ENCODE measurements at places on chromosomes 1 and 21.

GRCh38 chr1:193183019-193183627, 3.3 kb downstream of the B3GALT2 start:
- peak; percentile 33 for DNase-seq

- no peak for DNase-seq
These were observed 469.6 kb upstream of the NFIA start for GRCh38 chr1:60612790-60613189.

DNA sequence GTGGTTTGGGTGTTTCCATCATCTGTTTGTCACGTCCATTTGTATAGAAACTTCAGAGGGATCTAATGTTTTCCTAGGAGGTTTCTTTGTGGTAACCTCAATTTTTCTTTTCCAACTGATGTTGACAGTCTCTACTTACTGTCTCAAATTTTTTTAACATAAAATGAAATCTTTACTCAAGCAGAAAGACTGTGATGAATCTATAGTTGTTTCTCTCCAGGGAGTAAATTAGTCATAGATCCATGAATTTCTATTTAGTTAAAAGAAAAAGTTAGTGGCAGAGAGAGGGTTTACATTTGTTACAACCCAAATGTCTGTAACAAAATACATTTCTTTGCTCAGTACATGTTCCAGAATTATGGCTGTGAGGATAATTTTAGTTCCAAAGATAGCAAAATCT, 161.6 kb downstream of the DISP1 start:
- no peak for DNase-seq

- DNase-seq, result peak; percentile 41
These were observed 89.8 kb downstream of the DHRS3 start for GRCh38 chr1:12528021-12528852.

- no peak for DNase-seq
These were observed 145.6 kb downstream of the NFIA start for GRCh38 chr1:61227857-61228550.

DNA sequence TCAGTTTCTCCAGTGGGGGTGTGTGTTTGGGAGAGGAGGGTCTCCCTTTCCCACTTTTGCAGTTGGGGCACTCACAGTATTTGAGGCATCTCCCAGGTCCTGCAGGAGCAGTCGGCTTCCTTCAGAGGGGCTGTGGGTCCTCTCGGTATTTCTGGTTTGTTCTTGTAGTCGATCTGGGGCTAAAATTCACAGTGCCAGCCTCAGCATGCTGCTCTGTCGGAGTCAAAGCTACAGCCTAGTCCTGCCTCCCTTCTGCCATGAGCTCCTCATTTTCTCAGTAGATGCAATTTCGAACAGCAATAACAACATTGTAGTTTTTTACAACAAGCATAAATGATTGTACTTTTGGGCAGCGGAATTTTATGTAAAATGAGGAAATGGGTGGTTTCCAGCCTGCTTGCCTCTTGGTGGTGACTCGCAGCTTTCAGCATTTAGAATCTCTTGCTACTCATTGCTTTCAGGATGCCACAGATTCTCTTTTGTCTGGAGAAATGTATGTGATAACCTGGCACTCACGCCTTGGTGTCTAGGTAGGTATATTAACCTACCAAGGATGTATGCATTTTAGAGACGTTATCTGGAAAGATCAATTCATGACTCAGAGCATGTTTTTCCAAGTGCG, 82.4 kb upstream of the C21orf91 start:
- no peak for DNase-seq

GRCh38 chr1:21671915-21672314, 2.8 kb upstream of the RAP1GAP start:
- no peak for DNase-seq

- DNase-seq, result no peak
These were observed 8.0 kb downstream of the BATF3 start for GRCh38 chr1:212691561-212692071.

DNA sequence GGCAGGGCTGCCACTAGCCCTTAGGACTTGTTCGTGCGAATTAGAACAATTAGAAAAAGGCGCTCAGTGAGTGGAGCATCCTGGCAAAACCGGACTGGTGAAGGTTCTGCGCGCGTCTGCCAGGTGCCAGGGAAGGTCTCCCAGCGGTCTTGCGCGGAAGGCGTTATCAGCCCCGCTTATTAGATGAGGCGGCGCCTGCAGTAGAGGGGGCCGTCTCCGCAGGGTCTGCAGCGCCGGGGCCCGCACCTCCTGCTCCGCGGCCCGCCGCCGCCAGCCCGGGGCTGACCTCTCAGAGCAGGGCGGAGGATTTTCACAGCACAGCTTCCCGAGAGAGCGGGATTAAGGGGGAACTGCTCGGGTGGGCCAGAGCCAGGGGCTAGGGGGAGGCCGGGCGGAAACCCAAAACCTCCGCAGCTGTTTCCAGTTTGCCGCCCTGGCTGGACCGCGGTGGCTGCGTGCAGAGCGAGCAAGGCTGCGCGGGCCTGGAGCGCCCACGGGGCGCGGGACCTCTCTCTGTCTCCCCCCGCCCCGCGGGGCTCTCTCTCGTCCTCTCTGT, 155.2 kb downstream of the FOXD2 start:
- DNase-seq, result no peak

DNA sequence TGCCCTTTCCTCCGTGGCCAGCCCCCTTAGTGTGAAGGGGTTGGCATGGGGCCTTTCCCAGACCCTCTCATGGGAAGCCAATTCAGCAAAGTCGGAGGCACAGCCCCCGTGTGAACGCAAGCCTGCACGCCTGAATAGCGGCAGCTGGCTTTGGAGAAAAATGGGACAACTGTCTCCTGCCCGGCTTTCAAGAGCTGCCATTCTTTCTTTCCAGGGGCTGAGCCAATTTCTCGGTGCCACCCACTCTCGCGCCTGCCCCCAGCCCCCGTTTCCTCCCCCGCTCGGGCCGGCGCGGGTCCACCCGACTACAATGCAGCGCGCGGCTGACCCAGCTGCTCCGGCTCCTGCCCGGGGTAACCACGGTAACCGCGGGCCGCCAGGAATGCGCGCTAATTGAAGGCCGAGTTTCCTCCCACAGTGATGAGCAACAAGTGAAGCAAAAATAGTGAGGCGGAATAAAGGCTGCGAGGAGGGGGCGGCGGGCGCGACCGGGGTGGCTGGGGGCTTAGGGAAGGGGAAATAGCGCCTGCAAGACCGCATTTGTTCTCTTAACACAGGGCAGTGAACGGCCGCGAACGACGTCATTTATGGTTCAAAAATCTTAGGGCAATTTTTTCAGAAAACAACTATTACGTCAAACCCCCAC, 27.8 kb downstream of the ILDR2 start:
- no peak for DNase-seq

- DNase-seq, result peak; percentile 53
These were observed 2.9 kb upstream of the PDZK1IP1 start for GRCh38 chr1:47192458-47193384.

GRCh38 chr1:237164406-237165352, 122.7 kb downstream of the RYR2 start:
- no peak for DNase-seq

DNA sequence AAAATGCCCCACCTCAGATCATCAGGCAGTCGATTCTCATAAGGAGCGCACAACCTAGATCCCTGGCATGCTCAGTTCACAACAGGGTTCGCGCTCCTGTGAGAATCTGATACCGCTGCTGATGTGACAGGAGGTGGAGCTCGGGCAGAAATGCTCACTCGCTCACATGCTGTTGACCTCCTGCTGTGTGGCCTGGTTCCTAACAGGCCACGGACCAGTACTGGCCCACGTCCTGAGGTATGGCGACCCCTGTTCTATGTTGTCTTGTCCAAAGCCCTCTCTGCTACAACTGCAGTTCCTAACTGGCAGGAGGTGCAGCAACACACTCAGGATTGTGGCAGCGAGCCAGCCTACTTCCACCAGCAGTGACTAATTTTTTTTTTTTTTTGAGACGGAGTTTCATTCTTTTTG, 70.6 kb downstream of the CLSTN1 start:
- DNase-seq, result no peak

DNA sequence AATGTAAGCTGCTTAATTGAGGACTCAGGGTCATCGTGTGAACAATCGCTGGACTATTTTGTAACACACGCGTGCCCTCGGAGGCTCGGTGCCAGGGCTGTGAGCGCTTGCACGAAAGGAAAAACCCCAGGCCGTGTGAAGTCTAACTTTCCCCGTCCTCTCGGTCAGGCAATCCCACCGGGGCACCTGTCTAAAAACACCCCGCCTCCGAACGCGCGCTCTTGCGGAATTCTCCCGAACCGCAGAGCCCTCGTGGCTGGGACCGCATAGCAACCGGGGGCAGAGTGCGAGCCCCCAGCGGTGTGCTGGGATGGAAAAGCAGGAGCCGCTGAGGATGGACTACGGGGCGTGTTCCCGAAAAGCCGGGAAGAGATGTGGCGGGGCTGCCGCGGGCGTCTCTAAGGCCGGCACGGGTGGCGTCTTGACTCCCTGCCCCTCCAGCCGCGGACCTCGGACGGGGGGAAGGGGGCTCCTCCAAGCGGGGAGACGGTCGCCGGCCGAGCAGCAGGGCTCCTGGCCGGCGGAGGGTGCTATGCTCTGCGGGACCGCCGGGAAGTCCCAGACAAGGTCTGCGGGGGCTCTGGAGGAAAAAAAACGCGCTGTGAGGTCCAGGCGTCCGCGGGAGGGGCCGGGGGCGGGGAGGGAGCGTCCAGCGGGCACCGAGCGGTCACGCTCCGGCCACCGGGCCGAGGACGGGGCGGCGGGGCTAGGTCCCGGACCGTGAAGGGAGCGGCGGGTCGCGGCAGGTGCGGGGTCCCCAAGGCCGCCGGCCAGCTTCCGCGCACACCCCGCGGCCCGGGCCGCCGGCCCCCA, 936 bp downstream of the ZBTB21 start:
- no peak for DNase-seq

DNA sequence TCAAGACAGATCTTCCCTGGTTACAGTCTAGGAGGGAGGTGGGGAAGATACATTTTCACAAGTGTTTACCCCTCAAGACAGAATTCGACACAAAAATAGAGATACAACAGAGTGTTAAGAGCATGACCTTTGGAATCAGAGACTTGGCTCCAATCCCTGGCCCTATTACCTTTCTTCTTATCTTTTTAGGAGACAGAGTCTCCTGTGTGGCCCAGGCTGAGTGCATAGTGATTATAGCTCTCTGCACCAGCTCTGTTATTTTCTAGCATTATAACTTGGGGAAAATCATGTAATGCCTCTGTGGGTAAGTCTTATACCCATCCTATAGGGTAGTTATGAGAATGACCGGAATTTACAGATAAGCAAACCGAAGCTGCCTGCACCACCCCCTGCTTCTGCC, 9.8 kb downstream of the NIPAL3 start:
- DNase-seq, result no peak

DNA sequence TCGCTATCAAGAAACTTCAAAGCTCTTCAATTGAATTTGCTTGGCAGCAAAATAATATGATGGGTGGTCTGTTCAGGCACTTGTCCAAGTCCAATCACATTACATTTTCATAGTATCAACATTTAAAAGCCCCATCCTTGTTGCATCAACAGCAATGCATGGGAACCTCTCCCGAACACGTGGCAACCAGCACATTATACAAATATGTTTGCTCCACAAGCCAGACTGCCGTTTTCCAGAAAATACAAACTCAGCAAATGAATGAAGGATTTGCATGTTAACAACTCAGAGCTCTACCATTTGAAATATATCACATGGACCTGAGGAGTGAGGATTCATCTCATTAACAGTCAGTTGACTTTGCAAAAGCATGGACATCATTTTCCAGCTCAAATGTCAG, 20.0 kb upstream of the LYPLAL1 start:
- DNase-seq, result no peak

DNA sequence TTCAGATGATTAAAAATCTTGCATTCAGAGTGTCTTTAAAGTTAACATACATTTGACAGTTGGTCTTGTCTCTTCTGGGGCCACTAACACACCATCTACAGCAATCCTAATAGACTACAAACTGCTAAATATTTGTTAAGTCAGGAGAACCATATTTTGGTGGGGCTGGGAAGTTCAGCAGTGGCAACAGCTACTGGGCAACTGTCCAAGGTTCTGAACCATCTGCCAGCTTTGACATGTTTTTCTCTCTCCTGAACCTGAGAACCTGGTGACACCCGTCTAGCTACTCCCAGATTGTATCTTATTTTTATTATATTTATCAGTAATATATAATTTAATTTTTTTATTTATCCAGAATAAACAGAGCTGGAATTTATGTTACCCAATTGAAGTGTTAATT, 199.0 kb upstream of the DPYD start:
- no peak for DNase-seq

- no peak for DNase-seq
These were observed 103.9 kb upstream of the SLC2A1 start for GRCh38 chr1:43062527-43063095.

DNA sequence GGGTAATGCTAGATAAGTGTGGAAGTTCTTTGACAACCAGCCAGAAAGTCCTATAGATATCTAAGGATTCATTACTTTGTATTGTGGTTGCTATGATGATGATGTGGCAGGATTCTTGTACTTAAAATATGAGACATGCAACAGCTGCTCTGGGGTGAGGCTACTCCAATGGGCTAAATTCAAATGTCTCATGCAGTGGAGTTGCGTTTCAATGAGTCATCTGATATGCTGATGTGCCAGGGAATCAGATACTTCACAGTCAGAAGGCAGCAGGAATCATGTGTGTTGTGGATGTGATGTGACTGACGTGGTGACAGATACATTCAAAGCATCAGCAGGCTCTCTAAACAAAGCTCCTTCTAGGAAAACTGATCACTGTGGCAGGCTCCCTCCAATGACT, 66.5 kb downstream of the TSEN15 start:
- DNase-seq, result no peak

- DNase-seq, result no peak
These were observed 20.0 kb downstream of the MEF2D start for GRCh38 chr1:156480411-156481192.

DNA sequence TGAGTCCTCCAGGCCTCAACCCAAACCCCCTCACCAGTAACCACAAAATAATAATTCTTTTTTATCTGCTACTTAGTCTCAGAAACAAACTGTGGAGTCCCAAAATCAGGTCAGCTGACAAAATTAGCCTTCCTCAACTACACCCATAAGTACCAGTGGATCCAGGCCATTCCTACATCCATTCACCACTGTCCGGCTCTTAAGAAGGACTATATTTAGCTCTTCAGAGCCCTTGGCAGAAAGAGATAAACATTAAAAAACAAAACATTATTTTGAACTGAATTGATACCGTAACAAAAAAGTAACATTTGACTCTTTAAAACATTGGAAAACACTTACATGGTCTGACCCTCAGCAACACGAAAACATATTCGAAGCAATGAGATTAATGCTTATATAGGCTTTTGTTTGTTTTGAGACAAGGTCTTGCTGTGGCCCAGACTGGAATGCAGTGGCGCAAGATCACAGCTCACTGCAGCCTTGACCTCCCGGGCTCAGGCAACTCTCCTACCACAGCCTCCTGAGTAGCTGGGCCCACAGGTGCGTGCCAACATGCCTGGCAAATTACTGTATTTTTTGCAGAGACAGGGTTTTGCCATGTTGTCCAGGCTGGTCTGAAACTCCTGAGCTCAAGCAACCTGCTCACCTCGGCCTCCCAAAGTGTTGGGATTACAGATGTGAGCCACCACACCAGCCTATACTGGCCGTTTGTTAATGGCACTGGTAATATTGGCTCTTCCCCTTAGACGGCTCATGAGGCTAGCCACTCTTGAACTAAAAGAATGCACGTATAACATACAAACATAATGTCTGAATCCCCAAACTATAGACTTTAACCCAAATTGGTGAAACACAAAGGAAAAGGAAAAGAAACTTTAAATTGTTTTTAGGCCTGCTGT, 330.7 kb downstream of the SMYD3 start:
- no peak for DNase-seq

All from Panc1 (cell line).